ENCODE measurements at places on chromosomes 4 and X. TPM values are rescaled to one million over a fixed set of nuclear protein-coding genes. Genes with fewer than 3 reads are reported as not detected.

DNA sequence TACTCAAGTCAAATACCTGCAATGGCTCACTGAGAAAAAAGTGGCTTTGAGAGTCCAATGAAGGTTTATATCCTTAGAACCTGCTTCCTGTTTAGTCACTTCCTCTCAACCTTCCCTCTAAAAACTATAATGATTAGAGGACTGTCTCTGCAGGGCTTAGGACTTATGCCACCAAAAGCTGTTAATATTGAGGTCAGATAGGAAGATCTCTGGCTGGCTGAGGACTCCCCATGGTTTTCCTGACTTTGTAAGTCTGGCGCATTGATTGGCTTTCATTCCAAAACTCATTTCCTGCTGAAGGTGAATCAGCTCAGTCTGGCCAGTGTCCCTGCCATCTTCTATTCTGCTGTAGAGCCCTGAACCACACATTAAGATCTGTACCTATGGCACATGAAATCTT is 140.9 kb upstream of the ANK2 start:
- DNase-seq = no peak

DNA sequence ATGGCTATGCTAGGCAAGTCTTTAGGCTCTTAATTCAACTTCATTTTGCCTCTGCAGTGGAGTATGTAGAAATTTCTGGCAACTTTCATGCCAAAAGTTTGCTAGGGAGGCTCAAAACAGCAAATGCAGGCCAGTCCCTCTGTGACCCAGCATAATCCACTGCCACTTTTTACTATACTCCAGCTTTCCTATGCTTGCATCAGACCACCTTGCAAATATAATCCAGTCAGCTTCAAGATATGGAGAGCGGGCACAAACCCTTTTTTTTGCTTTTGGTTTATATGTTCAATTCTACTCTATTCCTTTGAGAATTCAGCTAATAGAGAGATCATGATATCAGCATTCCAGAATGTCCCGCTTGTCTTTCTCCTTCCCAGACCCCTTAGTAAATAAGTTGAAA is 192.0 kb upstream of the PABPC4L start:
- no peak for DNase-seq

DNA sequence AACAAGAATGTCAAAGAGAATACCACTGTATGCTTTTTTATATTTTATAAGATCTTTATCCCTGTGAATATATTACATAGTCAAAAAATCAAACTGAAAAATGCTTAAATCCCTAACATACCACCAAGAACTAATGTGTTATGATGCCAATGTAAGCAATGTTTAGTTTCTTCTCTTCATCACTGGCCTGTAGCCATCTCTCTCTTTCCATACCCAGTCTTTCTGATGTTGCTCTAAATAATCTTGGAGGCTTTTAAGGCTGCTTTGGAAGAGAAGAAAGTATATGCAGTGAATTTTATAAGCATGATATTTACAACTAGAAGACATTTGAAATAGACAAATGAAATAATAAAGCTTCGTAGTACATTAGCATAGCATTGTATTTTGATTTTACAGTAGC is 82.9 kb downstream of the NFKB1 start:
- no peak for DNase-seq

DNA sequence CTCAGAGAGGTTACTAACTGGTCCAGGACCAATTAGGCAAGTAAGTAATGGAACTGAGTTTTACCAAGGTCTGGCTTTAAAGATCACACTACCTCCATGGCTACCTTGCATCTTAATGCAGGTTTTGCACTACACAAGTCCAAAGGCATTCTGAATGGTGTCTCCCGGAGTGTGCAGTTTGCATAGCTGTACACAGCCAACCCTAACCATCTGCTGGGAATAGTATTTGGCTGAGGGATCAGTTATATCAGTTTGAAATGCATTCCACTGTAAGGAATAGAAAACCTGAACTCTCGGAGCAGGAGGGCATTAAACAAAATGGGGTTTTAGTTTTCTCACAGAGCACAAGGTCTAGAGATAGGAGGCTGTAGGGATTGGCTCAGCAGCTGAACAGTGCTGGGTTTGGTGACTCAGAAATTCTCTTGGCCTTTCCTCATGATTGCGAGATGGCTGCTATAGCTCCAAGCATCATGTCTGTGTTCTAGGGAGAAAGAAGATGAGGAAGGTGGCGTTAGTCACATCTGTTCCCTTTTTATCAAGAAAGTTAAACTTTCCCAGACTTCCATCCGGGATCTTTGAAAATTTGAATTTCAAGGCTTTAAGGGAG is 177.1 kb downstream of the NHS start:
- DNase-seq = no peak

The CCDC160 gene
- 0.23 TPM for total RNA-seq
